ENCODE measurements at places on chromosomes 11 and 22.
A peak's percentile ranks its signal among the peaks of the same experiment; 100 is the strongest.

GRCh38 chr22:46010207-46010867 lies 33.4 kb upstream of the WNT7B start:
- no peak for DNase-seq

GRCh38 chr22:47166446-47167016 lies 404.1 kb downstream of the TBC1D22A start:
- no peak for DNase-seq

- no peak for DNase-seq
These were observed 83.7 kb downstream of the TRIM29 start for GRCh38 chr11:120054016-120054752.

- DNase-seq = no peak
These were observed 20.4 kb downstream of the ZNRF3 start for GRCh38 chr22:28903729-28904128.

GRCh38 chr11:105588001-105588400 lies 21.9 kb upstream of the GRIA4 start:
- DNase-seq = no peak

GRCh38 chr11:90668502-90668901 lies 445.7 kb upstream of the CHORDC1 start:
- DNase-seq = no peak

- DNase-seq = peak; percentile 58
These were observed 16.2 kb downstream of the CAPN5 start for GRCh38 chr11:77082838-77083565.

DNA sequence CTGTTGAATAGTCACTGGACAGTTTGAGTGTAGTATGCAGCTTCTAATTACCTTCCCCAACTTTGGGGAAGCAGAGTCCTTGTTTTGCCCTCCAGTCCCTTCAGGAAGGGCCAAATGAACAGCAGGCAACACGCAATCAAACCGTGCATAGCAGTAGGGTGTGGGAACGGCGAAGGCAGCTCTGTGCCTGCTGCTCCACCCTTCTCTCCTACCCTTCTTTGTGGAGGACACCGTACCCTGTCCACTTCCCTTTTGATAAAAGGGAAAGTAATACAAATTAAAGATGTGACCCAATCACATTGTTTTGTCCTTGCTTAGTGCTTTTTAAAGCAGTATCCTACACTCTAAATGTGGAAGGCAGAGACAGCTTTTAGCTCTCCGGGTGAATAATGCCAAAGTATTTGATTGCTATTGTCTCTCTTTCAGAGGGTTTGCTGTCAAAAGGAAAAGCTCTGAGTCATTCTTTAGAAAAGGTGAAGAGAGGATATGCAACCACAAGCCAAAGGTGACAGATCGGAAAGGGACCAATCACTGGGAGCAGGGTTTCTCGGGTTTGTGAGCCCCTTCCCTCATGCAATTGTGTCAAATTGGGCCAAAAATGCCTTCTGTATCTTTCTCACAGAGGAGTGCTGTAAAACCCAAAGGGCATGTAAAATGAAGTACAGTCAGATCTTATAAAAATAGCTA lies 407.3 kb upstream of the CCDC90B start:
- no peak for DNase-seq

GRCh38 chr11:108216988-108217387 lies 5.5 kb downstream of the NPAT start:
- DNase-seq = no peak

- no peak for DNase-seq
These were observed 88.4 kb downstream of the TTC17 start for GRCh38 chr11:43447151-43447550.

DNA sequence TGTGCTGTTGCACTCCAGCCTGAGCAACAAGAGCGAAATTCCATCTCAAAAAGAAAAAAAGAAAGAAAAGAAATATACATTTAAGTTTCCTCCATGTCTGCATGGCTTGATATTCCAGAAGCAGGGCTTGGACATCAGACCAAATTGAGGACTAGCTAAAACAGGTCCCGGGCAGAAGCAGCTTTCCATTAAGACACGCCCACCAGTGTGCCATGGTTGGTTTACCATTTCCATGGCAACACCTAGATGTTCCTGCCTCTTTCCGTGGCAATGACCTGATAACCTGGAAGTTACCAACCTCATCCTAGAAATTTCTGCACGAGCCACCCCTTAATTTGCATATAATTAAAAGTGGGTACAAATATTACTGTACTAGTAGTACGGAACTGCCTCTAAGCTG lies 111.3 kb downstream of the NAT10 start:
- DNase-seq = no peak

DNA sequence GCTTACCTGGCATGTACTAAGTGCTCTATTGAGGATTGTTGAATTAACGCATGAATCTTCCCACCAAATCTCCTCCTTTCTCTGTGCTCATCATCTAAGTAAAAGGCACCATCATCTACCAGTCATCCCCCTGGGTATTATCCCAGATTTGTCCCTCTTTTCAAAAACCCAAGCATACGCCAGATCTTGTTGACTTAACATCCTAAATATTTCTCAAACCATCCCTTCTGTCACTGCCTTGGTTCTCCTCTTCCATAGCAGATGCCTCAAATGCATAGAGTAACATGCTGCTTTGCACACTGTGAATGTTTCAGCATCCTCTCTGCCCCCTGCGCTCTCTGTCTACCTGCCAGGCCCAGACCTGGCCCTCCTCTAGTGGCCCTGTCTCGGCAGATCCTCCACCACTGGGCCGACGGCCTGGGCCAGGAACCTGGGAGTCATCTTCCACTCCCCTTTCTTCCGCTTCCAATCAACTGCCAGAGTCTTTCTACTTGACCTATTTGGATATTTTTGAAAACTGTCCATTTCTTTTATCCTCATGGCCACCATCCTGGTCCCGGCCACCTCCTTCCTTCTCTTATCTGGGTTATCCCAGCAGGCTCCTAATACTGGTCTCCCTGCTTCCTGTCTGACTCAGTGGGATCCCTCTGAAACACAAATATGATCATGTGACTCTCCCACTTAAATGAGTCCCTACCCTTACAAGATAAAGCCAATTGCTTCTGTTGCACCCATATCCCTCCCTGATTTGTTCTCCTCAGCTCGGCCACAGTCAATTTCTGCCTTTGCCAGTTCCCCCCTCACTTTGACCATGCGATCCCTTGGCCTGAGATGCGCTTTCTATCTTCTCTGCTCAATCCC lies 3.4 kb upstream of the TAB1 start:
- DNase-seq = no peak

DNA sequence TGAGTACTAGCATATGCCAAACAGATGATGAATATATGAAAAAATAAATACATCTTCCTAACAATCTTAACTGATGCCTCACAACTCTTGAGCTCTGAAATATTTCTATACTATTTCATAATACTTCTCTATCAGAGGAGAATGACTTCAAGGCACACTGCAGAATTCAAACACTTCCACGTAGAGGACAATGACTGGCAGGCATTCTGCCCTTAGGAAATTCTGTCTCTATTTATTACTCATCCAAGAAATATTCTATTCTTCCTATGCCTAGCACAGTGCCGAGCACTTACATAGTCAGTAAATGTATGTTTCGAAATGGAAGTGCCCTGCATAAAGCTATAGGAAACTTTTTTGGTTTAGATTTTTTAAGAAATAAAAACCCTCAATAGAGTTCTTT lies 809.1 kb downstream of the DLG2 start:
- no peak for DNase-seq

GRCh38 chr11:110410651-110411050 lies 19.1 kb upstream of the FDX1 start:
- no peak for DNase-seq

- no peak for DNase-seq
These were observed 27.9 kb downstream of the ZNRF3 start for GRCh38 chr22:28911304-28911690.

DNA sequence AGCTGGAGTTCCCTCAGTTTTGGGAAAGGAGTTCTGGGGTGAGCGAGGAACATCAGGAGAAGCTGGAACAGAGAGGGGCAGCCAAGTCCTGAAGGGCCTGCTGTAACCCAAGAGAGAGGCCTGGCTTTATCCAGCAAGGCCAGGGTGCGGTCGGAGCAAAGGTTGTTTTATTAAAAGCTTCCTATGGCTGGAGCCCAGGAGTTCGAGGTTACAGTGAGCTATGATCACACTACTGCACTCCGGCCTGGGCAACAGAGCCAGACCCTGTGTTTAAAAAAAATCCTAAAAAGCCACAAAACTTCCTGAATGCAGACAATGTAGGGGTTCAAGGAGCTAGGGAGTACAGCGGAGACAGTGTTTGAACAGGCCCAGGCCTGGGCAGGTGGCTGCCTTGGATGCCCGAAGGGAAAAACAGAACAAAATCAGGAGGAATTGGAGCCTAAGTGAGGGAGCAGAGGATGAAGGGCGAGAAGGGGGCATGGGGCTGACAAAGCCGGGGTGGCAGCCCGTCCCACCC lies 22.2 kb upstream of the MALAT1 start:
- peak; percentile 15 for DNase-seq

DNA sequence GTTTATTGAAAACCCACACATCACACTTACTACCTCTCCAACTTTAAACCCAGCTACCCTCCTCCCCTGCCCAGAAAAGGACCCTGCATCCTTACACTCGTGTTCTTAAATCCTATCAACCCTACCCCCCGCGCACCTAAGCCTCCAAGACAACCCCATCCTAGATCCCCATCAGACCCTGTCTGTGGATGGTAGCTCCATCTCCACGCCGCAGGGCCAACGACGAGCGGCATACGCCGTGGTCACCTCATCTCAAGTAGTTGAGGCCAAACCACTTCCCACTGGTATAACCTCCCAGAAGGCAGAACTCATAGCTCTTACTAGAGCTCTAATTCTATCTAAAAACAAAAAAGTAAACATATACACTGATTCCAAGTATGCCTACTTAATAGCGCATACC lies 9.4 kb upstream of the OR56A3 start:
- DNase-seq = no peak

DNA sequence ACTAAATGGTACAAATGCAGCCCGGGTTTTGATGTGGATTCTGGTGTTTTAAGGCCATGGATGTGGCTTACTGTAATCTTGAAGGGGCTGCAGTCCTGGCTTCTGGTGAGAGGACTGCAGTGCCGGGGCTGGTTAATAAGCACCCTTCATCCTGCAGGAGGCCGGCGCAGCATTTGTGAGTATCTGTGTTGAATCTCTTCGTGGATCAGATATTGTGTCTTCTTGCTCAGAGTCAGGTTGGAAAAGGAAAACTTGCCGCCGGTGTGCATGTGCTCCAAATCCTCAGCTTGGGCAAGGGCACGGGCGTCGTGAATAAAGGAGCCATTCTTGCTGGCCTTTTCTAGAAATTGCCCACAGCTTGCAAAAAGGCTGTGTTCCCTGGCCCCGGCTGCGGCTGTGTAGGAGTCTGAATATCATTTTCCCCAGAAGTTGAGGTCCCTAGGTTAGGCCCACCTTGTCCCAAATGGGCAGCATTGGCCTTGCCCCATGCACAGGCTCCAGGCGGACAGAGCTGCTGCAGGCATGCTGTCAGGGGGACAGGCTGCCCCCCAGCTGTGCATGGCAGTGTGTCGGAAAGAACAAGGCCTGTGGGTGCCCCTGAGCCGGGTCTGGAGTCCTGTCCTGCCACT lies 28.9 kb upstream of the PARVB start:
- DNase-seq = no peak

Measured in naive thymus-derived CD4-positive, alpha-beta T cell (primary cell).